ENCODE measurements at places on chromosomes 3 and 15.

- DNase-seq: no peak
Observed at GRCh38 chr15:23050708-23051107, 11.3 kb upstream of the TUBGCP5 start.

DNA sequence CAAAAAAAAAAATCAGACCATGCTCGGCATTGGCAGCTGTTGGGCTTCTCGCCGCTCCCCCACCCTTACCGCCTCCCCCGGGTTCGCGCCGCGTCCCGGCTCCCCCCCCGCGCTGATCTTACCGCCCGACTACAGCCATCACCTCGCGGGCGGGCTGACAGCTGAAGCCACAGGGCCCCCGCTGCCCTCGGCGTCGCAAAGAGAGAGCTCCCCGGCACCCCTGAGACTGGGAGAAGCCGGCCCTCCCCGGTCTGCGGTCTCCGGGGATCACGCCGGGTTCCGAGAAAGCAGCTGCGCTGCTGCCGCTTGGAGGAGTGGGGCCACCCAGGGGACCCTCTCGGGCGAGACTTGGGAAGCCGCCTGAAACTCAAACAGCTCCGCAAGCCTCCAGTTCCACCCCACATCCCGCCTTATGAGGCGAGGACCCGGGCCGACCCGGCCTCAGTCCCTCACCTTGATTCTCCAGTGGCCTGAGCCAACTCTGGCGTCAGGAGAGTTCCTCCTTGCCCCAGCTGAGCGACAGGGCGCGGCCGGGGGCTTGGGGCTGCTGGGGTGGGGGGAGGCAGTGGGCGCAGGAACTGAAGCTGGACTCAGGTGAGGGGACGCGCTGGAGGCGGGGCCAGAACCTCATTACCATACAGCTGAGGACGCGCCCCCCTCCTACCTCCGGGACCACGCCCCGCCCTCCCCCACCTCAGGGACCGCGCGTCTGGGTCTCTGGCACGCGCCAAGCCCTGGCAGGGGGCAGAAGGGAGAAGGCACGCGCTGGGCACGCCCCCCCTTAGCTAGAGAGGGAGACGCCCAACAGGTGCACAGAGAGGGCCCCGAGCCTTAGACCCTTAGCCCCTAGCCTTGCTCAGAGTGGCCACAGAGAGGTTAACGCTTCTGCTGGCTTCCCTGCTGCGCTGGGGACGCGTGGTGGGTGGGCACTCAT is 1.0 kb upstream of the DLL4 start:
- no peak for DNase-seq

- no peak for DNase-seq
Observed at GRCh38 chr3:77595371-77595870, 555.5 kb downstream of the ROBO2 start.

GRCh38 chr3:152384412-152384811 is 115.7 kb downstream of the MBNL1 start:
- DNase-seq: no peak

DNA sequence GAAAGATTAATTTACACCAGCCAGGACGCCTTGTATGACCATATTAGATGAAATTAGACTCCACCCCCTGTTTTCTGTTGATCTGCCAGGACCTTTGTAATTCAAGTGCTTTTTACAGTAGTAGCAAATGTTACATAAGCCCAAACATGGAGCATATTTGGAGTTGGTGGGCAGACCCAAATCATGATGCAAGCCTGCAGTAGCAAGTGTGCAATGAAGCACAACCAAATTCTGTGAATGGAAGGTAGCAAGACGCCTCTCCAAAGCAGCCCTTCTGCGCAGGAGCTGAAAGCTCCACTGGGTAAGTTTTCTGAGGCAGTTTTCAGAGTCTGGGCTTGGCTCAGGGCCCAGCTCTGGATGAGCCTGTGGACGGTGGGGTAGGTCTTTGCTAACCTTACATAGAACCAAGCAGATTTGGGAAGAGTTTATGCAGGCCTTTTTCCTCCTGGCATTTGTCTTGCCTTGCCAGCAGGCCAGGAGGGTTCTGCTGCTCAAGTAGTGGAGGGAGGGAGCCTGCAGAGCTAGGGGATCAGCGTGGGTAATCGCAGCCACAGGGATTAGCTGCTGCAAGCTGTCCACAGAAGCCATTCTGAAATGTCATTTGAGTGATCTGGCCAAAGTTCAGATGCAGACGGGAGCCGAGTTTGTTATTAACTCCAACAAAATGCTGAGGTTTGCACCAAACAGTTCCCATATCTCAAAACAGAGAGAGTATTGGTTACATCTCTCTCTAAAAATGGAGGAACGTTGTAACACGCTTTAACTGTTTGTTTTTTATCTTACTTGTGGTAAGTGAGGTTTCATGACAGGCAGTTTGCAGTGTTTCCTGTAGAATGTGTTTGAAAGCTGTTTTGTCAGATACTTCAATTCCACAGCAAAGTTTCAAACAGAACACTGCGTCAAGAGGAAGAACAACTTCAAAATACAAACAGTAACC is 55.4 kb downstream of the PSMD6 start:
- no peak for DNase-seq

DNA sequence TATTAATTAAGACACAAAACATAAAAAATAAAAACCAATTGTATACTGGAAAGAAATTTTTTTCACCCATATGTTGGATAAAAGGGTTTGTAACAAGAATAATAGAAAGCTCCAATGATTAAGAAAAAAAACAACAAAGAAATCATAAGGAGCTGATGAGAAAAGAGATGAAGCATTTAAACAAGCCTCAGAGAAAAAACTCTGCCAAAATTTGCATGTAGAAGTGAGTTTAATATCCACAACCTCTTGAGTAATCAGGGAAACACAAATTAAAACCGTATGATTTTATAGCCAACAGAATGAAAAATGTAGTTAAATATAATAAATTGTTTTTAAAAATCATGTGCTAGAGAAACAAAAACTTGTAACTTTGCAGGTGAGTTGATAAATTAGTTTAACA is 192.9 kb downstream of the BCHE start:
- DNase-seq: no peak

DNA sequence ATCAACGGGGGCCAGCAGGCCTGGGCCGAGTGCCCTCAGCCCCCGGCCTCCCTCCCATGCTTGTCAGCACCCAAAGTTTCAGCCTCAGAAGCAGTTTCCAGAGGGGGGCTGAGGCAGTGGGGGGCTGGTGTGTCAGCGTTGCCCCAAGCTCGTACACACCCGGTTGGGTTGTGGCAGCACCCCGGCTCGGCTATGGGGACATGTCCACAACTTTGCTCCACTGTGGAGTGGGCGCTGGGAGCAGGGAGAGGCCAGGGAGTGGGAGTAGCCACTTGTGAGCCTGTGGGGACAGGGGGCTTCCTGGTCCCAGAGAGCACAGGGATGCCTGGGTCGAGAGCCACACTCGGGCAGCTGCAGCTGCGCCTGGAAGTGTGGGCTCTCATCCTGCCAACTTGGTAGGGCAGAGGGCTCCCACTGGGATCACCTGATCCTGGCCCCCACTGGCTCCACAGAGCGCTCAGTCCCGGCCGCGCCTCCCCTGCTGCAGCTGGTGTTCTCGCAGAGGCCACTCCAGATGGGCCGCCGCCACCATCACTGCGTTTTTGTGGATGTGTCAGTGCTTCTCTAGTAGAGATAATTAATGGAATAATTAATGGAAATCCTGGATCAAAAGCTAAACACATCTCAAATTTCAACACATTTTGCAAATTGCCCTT is 75.1 kb downstream of the NR1D2 start:
- no peak for DNase-seq
